Spleen (tissue), 13 donors: ENCODE measurements at places on chromosomes 2 and 18. TPM values are rescaled to one million over a fixed set of nuclear protein-coding genes. Genes with fewer than 3 reads are reported as not detected.

Gene EHD3
- 15.6 TPM for total RNA-seq

DNA sequence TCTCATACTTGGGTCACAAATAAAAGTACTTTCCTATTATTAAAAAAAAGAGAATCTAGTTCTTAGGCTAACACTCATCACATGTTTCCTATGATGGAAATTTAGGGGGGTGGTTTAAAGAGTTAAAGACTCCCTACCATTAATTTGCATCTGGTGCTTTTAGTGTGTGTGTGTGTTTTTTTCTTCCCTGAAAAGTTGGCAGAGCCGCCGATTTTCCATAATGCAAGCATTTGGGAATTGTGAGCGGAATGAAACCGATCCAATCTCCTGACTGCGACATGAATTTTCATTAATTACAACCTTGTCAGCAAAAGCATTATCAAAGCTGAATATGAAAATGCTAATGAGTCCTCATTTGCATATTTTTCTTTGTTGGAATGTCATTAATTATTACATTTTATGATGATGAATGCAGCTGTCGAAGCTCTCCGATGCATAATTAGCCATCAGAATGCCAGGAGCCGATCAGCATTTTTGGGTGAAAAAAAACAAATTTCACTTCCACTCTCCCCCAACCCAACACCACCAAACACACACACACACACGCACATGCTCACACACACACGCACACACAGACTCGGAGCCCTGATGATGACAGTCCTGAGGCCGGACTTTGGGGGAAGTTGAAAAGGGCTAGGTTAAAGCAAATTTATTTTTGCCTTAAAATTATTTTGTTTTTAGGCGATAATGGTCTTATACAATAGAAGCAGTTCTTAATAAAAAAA lies 165.4 kb downstream of the TCF4 start:
- no peaks in the 10 kb centered on the region for H3K27me3 ChIP-seq
- no peaks in the 10 kb centered on the region for H3K36me3 ChIP-seq
- DNase-seq = no peak
- H3K4me1 ChIP-seq = peaks cover 47% of the 10 kb centered on the region
- H3K4me3 ChIP-seq = peak overlapping the region; percentile 47

GRCh38 chr18:23735021-23735464 lies 45.8 kb downstream of the LAMA3 start:
- H3K36me3 ChIP-seq = no peaks in the 10 kb centered on the region
- H3K27ac ChIP-seq = no peak overlapping the region
- no peaks in the 10 kb centered on the region for H3K27me3 ChIP-seq
- DNase-seq = no peak
- H3K4me1 ChIP-seq = no peaks in the 10 kb centered on the region
- no peak overlapping the region for H3K4me3 ChIP-seq

- H3K4me3 ChIP-seq = no peak overlapping the region
- H3K27me3 ChIP-seq = no peaks in the 10 kb centered on the region
- DNase-seq = no peak
These were observed 45.9 kb upstream of the SIX2 start for GRCh38 chr2:45055162-45055605.

Gene ZNF396
- 1.4 TPM for total RNA-seq

Gene RAX
- total RNA-seq = not detected

- no peak overlapping the region for H3K4me3 ChIP-seq
- no peaks in the 10 kb centered on the region for H3K27me3 ChIP-seq
- DNase-seq = peak; percentile 54
- peaks cover 41% of the 10 kb centered on the region for H3K36me3 ChIP-seq
- H3K27ac ChIP-seq = no peak overlapping the region
- no peaks in the 10 kb centered on the region for H3K4me1 ChIP-seq
These were observed 35.5 kb downstream of the RTP5 start for GRCh38 chr2:241904791-241905710.

Gene SLC14A1
- 10.1 TPM for total RNA-seq

DNA sequence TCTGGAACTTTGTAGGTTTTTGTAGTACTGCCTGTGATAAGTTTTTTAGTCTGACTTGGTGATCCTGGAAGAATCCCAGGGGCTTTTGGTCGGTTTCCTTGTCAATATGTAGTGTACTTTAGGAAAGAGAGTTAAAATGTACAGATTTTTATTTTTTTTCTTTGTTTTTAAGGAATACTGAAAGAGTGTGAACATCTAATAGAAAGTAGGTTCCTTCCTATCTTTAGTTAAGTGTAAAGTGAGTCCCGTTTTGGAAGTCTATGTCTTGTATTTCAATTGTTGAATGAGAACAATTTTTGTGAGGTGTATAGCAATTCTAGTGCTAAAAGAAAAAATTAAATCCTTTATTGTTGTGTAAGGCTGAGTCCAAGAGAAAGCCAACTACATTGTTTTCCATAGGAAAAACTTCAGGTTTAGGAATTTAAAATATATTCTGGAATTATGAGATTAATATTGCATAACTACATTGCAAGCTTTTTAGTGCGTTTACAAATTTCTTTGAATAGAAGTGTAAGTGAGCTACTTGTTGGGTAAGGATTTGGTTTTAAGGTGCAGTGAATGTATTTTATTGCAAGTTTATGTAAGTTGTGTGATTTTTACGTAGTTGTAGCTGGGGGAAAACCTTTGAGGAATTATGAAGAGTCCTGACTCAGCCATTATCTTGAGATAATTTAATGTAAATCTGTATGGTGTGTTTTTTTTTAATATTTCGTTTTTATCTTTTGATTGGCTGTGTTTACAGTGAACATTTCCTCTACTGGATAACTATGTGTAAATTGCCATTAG lies 1.7 kb downstream of the VAPA start:
- H3K4me3 ChIP-seq = peak overlapping the region; percentile 85
- peaks cover 61% of the 10 kb centered on the region for H3K4me1 ChIP-seq
- H3K36me3 ChIP-seq = no peaks in the 10 kb centered on the region
- no peaks in the 10 kb centered on the region for H3K27me3 ChIP-seq
- no peak for DNase-seq
- peak overlapping the region; percentile 100 for H3K27ac ChIP-seq

DNA sequence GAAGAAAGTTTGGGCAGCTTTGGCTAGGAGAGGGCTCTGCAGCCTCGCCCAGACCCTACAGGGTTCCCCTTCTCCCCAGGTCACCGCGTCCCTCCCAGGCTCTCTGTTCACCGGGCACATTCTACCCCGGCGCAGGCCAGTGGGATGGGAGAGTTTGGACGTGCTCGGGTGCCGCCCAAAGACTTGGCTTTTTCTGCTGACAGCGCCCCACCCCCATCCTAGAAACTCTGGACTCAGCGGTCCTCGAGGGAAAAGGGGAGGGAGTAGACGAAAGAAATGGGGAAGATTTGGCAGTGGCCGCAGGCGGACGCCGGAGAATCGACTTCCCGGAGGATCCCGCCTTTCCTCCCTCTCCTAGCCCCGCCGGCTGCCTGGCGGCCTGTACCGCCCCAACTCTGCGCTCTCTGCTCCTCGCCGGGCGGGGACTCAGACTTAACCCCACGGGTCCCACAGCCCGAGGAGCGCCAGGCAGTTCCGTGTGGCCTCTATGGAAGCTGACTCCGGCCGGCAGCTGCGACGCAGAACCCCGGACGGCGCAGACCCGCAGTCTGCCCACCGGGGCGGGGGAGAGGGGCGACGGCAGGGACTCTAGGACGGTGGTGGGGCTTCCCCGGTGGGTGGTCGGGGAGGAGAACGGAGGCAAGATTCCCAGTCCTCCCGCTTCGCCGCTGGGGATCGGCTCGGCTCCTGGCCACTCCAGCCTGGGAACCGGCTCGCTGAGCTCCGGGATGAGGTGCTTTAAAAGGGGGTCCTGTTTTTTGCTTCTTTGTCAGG lies 863 bp upstream of the SIX2 start:
- H3K4me3 ChIP-seq = no peak overlapping the region
- peaks cover 100% of the 10 kb centered on the region for H3K27me3 ChIP-seq
- H3K27ac ChIP-seq = no peak overlapping the region
- H3K4me1 ChIP-seq = peaks cover 45% of the 10 kb centered on the region
- DNase-seq = no peak
- no peaks in the 10 kb centered on the region for H3K36me3 ChIP-seq

- H3K27me3 ChIP-seq = no peaks in the 10 kb centered on the region
- H3K36me3 ChIP-seq = no peaks in the 10 kb centered on the region
- H3K27ac ChIP-seq = no peak overlapping the region
These were observed 394 bp downstream of the SCYGR3 start for GRCh38 chr2:227614246-227614645.

GRCh38 chr2:223549215-223549614 lies 52.9 kb downstream of the SCG2 start:
- DNase-seq = no peak
- H3K4me1 ChIP-seq = no peaks in the 10 kb centered on the region
- H3K36me3 ChIP-seq = no peaks in the 10 kb centered on the region
- no peaks in the 10 kb centered on the region for H3K27me3 ChIP-seq

Gene ANKRD30B
- 0.13 TPM for total RNA-seq

DNA sequence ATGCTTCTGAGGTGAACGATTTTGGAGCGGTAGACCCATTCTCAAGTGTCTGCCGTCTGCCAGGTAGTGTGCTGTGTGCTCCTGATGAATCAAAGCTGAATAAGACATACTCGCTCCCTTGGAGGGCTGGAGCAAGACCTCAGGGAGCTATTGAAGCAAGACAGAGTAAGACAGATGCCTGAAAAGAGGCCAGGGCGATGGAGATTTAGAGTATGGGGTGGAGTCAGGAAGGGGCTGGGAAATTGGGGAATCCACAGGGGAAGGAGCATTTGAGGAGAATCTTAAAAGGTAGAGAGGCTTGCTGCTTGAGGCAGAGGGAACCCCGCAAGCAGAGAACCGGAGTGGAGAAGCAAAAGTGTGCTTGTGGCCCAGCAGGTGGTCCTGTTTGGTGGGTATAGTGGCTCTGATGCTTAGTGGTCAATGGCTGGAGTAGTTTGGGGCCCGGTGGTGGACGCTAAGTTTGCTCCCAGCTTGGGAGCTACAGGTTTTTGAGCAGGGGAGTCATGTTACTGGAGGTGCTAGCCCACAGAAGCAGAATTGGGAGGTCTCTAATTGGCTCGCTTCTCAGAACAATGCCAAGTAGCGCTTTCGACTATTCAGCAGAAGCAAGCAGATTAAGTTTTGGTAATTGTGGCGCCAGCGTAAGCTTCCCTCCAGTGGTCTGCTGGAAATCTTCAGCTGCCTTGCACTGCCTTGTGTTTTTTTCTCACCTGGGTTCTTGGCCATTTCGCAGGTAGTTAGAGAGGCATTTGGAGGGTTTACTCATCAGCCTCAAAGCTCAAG lies 2.0 kb downstream of the CNNM4 start:
- peaks cover 4% of the 10 kb centered on the region for H3K36me3 ChIP-seq
- no peak for DNase-seq
- peak overlapping the region; percentile 57 for H3K4me3 ChIP-seq
- no peaks in the 10 kb centered on the region for H3K27me3 ChIP-seq

DNA sequence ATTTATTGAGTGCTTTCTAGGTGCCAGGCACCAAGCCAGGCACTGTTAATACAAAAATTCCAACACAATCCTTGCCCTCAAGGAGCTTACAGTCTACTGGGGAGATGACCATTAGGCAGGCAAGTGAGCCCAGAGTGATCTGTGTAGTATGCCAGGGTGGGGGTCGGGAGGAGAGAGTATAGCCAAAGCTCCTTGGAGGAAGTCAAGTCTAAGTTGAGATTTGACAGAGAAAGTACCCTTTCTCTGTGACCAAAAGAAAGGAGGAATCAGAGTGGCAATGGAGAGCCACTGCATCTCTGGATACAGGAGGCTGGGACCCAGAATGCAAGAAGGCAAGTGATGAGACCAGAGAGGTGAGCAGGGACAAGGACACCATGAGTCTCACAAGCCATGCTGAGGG lies 7.5 kb downstream of the ANKRD53 start:
- peak; percentile 30 for DNase-seq
- H3K27ac ChIP-seq = no peak overlapping the region
- H3K4me1 ChIP-seq = peaks cover 12% of the 10 kb centered on the region
- H3K4me3 ChIP-seq = no peak overlapping the region
- no peaks in the 10 kb centered on the region for H3K27me3 ChIP-seq
- H3K36me3 ChIP-seq = no peaks in the 10 kb centered on the region

DNA sequence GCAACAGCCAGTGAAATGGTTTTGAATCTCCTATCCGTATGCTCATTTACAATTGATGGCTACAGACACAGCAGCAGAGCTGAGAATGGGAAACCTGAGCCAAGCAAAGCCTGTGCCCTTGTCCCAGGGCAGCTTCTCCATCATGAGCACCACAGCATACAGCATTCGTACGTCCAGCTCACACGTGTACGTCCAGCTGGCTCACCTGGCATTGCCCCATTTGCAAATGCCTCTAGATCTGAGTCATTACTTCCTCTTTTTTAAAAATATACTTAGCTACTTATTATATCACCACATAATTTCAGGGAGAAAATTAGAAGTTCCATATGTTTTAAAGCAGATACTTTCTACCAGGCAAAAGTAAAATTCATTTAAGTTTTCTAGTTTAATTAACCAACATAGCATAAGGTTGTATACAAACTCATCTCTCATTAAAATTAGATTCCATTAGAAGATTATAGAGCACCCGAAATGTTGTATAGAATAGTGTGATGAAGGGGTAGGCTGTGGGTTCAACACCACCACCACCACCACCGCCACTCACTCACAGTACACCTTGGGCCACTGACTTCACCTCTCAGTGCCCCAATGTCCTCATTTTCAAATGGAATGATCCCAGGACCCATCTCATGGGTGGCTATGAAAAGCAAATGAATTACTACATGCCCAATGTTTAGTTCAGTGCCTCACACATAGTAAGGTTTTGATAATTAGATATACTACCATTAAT lies 31.4 kb upstream of the TMEM177 start:
- DNase-seq = no peak
- no peaks in the 10 kb centered on the region for H3K4me1 ChIP-seq
- H3K36me3 ChIP-seq = no peaks in the 10 kb centered on the region
- no peaks in the 10 kb centered on the region for H3K27me3 ChIP-seq

- H3K27ac ChIP-seq = no peak overlapping the region
- DNase-seq = no peak
- no peaks in the 10 kb centered on the region for H3K27me3 ChIP-seq
- no peak overlapping the region for H3K4me3 ChIP-seq
- H3K36me3 ChIP-seq = no peaks in the 10 kb centered on the region
- H3K4me1 ChIP-seq = no peaks in the 10 kb centered on the region
These were observed 106.1 kb downstream of the ETAA1 start for GRCh38 chr2:67503066-67503795.

DNA sequence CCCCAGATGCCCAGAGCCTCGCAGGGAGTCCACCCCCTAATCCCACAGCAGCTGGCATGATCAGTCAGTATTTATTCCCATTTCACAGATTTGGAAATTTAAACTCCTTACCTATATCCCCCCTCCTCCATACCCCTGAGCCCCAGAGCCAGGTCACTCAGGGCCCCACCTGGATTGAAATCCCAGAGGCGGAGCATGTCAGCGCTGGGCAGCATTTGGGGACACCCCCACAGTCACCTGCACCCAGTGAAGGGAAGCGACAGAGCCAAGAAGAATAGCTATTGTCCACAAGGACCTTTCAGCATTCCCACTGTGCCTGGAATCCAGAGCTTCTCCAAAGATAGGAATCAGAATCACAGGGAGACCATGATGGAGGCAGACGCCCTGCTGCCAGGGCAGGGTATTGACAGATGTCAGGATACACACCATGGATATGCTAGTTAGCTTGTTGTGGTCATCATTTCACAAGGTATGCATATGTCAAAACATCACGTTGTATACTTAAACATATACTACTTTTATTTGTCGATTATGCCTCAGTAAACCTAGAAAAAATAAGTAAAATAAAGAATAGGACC lies 968 bp upstream of the ASTL start:
- H3K27ac ChIP-seq = peak overlapping the region; percentile 4
- no peak overlapping the region for H3K4me3 ChIP-seq
- H3K27me3 ChIP-seq = no peaks in the 10 kb centered on the region
- H3K4me1 ChIP-seq = peaks cover 15% of the 10 kb centered on the region
- DNase-seq = peak; percentile 53
- peaks cover 22% of the 10 kb centered on the region for H3K36me3 ChIP-seq

Gene ERMN
- 2.2 TPM for total RNA-seq

- DNase-seq = peak; percentile 30
- H3K36me3 ChIP-seq = no peaks in the 10 kb centered on the region
- no peak overlapping the region for H3K4me3 ChIP-seq
- no peaks in the 10 kb centered on the region for H3K4me1 ChIP-seq
- H3K27me3 ChIP-seq = no peaks in the 10 kb centered on the region
These were observed 185.1 kb downstream of the LOXHD1 start for GRCh38 chr18:46471809-46472498.

Gene EPB41L3
- total RNA-seq = 121 TPM

Gene FBXO41
- 10.0 TPM for total RNA-seq
